Fibroblast of skin of abdomen (primary cell): ENCODE measurements at places on chromosomes 16 and 17.

GRCh38 chr17:80364091-80364691 lies 50.8 kb upstream of the ENDOV start:
- DNase-seq, result no peak

DNA sequence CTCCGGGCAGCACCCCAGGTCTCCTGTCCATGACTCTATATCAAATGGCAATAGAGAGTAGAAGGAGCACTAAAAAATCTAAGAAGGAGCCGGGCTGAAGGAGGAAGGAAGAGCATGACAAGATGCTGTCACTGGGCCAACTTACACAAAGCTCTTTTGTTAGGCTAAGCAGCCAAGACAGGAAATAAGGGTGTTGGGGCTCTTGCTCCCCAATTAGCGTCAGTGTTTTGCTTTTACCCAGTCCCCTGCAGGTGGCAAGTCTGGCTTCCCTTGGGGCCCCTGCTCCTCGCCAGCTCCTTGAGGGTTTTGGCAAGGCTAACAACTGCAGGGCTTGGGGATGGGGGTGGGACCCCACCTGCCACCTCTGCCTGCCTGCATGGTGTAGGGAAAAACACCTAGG lies 120.5 kb downstream of the CCT6B start:
- DNase-seq, result no peak

GRCh38 chr17:76909971-76910760 lies 42.0 kb downstream of the MGAT5B start:
- peak; percentile 34 for DNase-seq

GRCh38 chr16:17289674-17290635 lies 180.8 kb downstream of the XYLT1 start:
- DNase-seq, result no peak

DNA sequence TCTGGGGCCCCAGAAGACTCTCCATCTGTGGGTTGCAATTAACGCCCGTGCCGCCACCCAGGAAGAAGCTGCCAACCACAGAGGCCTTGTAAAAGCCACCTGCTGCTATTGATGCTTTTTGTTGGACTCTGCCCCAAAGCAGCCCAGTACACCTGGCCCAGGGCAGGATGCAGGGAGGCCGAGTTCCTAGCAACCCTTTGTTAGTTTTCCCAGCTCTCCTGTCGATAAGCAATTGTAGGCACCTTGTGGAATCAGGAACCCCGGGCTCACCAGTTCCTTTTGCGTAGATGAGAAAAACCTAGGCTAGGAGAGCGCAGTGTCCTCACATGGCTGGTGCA lies 103.3 kb downstream of the ABCC6 start:
- DNase-seq, result no peak

DNA sequence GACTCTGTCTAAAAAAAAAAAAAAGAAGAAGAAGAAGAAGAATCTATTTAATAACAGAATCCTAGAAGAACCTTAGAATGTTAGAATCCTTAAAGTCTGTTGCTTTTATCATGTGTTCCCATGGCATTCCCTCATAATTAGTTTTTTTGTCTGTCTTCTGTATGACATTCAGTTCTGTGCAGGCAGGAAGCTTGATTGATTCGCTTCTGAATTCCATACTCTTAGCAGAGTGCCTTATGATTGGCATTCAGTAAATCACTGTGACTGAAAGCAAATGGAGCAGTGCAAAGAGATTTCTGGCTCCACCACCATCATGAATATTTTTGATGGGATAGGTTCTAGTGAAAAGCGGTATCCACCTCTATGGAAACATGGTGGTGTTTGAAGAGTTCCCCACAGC lies 1065.9 kb upstream of the RBFOX1 start:
- no peak for DNase-seq

- DNase-seq, result no peak
These were observed 59.1 kb upstream of the SMIM36 start for GRCh38 chr17:55570391-55570790.

- peak; percentile 45 for DNase-seq
These were observed 4.7 kb upstream of the IGSF6 start for GRCh38 chr16:21656795-21657768.

GRCh38 chr17:18959071-18959844 lies 7.3 kb downstream of the SLC5A10 start:
- DNase-seq, result no peak

- DNase-seq, result no peak
These were observed 18.0 kb downstream of the CTRB2 start for GRCh38 chr16:75188832-75189477.

DNA sequence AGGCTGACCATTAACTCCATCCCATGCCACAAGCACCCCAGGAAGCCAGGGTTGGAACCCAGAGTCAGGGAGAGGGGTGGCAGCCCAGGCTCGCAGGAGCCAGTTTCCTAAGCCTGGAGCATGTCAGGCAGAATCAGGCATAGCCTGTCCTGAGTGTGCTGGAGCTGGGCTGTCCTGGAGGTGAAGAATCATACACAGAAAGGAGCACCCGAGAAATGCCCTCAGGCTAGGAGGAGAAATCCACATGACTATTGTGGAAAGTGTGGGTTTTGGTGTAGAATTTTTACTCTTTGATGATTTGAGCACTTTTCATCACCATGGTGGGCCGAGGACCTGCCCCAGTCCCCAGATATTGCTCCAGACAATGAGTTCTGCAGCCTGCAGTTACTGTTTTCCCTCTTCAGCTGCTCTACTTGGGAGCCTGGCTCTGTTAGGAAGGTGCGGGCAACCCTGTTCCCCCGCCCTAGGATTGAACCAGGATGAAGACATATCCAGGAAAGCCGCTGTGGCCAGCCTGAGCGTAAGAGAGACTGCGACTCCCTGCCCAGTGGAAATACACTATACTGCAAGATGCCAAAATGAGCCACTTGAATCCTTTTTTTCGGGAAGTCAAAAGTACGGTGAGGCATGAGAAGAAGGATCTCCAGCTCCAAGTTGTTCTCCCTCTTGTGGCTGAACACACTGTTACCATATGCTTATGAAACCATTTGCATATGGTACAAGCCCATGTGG lies 29.0 kb upstream of the HEATR6 start:
- peak; percentile 60 for DNase-seq

DNA sequence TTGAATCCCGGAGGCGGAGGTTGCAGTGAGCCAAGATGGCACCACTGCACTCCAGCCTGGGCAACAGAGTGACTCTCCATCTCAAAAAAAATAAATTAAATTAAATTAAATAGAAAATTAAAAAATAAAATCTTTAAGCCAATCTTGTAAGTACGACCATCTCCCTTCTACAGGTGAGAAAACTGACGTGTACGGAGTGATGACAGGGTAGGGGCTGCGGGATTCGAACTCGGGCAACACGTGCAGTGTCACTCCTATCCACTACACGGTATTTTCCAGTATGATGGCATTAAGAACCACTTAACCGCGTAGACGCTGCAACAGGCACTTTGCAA lies 762 bp downstream of the WDR59 start:
- DNase-seq, result no peak

GRCh38 chr16:11583166-11583565 lies 3.6 kb downstream of the LITAF start:
- DNase-seq, result peak; percentile 57

DNA sequence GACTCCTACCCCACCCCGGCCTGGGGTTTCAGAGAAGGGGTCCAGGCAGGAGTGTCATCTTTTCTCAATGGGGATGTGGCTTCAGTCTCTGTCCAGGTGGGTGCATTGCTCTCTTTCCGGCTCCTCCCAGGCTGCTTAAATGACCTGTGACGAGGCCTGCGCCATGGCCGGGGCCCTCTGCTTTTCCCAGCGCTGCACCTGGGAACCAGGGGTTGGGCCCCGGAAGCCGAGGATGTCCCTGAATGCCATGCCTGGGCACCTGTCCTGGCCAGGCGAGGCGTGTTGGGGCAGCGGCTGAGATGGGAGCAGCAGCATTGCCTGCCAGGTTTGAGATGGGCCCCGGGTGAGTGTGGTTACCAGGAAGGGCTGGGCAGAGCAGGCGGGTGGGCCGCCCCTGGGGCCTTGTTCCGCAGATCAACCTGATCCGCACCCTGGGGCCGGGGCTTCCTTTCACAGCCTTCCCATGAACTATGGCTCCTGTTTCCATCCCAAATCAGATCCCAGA lies 147.4 kb downstream of the SEC14L1 start:
- DNase-seq, result no peak

- no peak for DNase-seq
These were observed 10.7 kb downstream of the PAM16 start for GRCh38 chr16:4340443-4340842.

DNA sequence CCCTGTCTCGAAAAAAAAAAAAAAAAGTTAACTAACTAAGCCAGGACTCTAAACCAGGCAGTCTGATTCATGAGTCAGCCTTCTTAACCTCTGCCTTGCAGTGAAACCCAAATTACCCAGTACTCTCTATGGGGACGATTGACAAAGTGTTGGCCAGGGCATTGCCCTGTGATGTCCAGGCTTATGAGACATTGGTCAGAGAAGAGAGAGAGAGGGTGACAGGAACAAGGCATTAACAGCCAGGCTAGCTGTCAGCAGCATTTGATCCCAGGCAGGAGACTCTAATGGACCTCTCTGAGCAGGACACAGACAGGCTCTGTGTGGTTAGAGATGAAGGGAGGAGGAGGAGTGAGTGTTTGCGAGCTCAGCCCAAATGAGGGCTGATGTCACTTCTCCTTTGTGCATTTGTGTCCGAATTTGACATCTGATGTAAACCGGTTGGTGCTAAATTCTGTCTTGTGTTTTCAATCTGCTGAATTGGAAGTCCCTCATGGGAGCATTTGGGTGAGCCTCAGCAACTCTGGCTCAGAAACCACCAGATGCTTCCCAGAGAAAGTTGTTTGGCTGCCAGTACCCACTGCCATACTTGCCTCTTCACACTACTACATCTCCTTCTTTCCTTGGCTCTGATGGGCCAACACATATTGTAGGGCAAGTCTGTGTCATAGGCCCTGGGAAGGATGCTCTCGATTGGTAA lies 4.3 kb upstream of the MYL4 start:
- peak; percentile 48 for DNase-seq

- DNase-seq, result no peak
These were observed 8.6 kb upstream of the METTL9 start for GRCh38 chr16:21590796-21591195.

GRCh38 chr16:49826515-49826914 lies 29.4 kb downstream of the ZNF423 start:
- no peak for DNase-seq

DNA sequence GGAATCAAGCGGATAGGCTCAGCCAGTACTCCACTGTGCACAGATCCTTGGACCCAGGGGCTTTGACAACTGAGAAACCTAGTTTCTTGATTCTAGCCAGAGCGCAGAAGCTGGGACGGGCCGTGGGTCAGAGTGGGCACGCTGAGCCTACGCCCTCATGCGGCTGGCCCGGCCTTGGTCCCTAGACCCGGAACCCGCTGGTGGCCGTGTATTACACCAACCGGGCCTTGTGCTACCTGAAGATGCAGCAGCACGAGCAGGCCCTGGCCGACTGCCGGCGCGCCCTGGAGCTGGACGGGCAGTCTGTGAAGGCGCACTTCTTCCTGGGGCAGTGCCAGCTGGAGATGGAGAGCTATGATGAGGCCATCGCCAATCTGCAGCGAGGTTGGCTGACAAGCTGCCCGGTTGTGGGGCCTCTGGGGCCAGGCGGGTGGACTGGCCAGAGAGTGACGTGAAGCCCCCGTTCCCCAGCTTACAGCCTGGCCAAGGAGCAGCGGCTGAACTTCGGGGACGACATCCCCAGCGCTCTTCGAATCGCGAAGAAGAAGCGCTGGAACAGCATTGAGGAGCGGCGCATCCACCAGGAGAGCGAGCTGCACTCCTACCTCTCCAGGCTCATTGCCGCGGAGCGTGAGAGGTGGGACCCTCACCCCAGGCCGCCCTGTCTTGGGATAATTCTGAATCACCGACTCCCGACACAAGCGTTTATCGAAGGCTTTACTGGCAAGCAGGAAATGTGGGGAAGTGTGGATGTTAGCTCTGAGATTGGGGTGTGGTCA lies 946 bp downstream of the STUB1 start:
- DNase-seq, result peak; percentile 26

DNA sequence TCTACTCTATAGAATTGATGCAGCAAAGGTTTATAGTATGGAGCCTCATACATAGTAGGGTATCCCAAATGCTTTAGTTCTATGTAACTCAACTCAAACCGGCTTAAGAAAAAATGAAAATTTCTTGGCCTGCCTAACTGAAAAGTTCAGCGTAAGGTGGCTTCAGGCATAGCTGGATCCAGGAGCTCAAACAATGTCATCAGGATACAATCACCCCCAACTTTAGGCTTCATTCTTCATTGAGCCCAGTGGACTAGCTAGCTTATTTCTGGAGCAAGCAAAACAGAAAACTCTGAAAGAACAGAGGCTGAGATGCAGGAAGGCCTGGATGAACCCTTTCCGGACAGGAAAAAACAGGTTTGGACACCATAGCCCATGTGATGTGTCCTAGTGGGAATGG lies 147.5 kb upstream of the HS3ST4 start:
- DNase-seq, result no peak

DNA sequence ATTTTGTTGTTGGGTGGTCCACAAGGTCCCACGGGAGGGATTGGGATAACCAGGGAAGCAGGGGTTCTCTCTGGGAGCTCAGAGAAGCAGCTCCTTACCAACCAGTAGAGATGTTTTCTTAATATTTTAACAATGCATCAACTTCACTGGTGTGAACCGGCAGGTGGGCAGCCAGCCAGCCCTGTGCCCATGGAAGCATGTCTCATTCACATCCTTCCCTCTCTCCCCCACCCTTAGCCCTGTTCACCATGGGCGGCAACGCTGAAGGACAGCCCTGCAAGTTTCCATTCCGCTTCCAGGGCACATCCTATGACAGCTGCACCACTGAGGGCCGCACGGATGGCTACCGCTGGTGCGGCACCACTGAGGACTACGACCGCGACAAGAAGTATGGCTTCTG lies 9.3 kb downstream of the MMP2 start:
- no peak for DNase-seq

DNA sequence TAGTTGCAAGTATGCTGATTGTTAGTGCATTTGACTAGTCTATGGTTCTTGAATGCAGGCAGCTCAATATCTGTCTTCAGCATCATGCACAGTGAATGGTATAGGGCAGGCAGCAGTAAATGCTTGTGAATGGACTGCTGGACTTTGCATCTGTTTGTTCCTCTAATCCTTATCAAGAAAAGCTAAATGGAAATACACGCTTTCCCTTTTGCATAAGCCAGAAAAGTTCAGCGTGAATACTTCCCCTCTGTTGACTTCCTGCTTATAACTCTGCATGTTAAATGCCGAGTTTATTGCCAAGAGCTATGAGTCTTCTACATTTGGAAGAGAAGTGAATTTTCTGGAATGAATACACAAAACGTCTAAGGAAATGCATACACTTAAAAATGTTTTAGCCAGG lies 127.9 kb upstream of the CPHXL start:
- no peak for DNase-seq
